ENCODE measurements at places on chromosomes 3 and 15.

- no peak for DNase-seq
Measured at GRCh38 chr3:150737874-150738679, 24.9 kb downstream of the SIAH2 start.

DNA sequence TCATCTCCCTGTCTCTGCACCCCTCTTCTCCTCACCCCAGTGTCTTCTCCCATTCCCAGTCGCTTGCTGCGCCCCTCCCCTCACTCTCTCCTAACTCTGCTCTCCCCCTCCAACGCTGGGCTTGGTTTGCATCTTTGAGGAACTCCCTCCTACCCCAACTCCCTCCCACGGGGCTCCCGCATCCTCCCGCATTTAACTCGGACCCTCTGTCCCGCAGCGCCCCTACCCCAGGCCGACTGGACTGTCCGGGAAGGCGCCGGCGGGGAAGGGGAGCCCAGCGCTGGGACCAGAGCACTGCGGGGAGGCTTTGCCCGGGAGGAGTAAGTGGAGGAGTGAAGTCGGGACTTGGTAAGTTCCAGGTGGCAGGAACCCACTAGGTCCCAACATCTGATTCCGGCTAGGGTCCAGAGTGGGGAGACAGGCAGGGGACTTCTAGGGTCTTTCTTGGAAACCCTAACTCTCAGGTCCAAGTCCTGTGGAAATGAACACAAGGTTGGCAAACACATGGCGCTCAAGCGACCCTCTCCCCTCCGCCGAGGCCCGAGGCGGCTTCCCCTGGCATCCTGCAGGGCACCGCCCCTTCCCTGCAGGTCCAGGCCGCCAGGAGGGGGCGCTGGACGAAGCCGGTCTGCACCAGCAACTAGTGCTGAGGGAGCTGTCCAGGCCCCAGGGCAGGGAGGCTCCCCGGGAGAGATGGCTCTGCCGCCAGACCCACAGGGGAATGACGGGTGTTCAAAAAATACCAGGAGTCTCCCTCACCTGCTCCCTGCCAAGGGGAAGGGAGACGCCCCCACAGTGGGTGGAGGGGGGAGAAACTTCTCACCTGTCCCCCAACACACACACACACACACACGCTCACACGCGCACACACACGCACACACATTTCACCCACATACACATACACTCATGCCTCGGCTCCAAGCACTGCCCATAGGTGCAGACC is 53.2 kb downstream of the LHFPL4 start:
- peak; percentile 50 for DNase-seq

DNA sequence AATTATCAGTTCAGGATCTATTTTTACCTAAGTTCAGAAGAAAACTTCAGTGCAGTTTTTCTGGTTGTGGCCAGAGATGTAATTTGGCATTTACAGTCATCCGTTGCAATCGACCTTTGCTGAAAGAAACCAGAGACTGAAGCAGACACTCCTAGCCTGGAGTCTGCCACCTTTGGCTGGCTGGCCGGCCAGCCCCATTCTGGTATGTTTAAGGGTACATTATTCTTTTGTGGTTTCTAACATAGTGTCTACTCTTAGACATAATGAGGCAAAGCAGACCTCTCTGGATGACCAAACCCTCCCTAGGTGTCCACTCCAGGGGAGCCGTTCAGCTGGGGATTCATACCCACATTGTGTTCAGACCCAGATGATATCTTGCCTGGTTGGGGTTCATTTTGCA is 275.9 kb upstream of the TPM1 start:
- DNase-seq = no peak

DNA sequence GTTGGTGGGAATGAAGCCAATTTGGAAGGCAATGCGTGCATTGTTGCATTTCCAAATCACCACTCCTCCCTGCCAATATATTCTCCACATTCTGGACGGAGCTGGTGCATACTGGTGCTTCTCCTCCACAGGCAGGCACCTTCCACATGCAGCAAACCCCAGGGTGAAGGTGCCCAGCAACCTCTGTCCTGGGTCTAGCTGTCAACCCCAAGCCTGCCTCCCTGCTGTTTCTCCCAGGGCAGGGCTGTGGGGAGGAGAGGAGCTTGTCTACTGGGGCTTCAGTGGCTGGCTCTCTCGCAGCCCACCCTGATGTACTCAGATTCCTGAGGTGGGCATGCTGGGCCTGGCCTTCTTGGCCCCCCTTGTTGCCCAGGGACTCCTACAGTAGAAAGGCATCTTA is 20.1 kb downstream of the GASK1A start:
- DNase-seq = no peak

- no peak for DNase-seq
Measured at GRCh38 chr15:93479715-93480114, 390.7 kb upstream of the RGMA start.
